CD4-positive, alpha-beta T cell treated with Interleukin-15 for 4 hours (primary cell): ENCODE measurements at places on chromosomes 1 and 21.

GRCh38 chr1:99534638-99534930 is 111.3 kb upstream of the PALMD start:
- no peak for DNase-seq

DNA sequence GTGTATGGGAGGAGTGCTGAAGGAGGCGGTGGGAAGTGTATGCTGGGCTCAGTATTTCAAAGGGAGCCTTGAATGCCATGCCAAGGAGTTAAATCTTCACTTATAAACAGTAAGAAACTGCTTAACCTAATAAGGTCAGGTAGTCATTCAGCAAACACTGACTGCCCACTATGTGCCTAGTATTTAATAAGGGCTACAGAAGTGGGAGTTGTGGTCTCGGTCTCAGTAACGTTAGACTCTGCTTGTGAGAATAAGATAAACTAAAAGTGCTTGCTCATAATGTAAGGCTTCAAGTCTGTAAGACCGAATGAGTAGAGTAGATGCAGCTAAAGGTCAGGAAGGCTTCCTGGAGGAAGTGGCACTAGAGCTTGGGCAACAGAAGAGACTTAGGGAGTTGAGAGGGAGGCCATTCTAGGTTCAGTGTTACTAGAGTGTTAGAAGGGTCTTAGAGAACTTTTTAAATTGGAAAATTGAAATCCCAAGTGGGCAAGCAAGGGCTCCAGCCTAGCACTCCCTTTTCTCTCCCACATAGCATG is 6.0 kb downstream of the MARCKSL1 start:
- no peak for DNase-seq

GRCh38 chr1:212610575-212610967 is 2.0 kb downstream of the ATF3 start:
- no peak for DNase-seq

- DNase-seq, result no peak
These were observed 28.1 kb upstream of the TXLNA start for GRCh38 chr1:32151319-32151787.

DNA sequence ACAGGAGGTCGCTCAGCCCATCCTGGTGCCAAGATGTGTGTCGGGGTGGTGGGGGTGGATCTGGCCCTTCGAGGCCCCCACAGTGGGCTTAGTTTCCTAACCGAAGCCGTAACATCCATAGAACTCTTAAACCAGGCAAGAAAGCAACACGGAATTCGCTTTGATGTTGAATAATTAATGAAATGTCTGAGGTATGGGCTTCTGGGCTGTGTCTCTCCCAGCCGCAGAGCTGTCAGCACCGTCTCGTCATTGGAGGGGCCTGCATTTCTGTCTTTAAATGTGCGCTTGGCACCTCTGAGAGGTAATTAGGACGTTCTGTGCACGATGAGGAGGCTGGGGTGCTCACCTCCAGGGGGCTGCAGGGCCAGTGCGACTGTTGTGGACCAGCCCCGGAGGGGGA is 13.3 kb upstream of the PLCH2 start:
- no peak for DNase-seq

DNA sequence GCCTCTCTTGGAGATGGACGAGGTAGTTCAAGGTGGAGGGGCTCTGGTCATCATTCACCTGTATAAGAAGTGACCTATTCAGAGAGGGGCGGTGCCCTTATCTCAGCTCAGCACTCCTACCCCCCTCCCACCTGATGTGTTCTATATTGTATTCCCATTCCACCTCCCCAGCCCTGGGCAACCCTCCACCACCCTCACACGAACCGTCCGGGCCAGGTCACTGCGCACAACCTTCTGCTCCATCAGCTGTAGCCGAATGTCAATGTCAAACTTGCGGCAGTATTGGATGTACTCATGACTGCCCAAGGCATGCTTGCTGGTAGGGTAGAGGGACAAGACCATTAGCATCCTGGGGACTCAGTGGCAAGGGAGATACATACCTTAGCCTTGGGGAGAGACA is 34.3 kb downstream of the PIK3C2B start:
- no peak for DNase-seq

GRCh38 chr1:39940253-39940652 is 14.7 kb upstream of the MFSD2A start:
- DNase-seq, result no peak

GRCh38 chr1:221594576-221594975 is 147.3 kb downstream of the DUSP10 start:
- no peak for DNase-seq

DNA sequence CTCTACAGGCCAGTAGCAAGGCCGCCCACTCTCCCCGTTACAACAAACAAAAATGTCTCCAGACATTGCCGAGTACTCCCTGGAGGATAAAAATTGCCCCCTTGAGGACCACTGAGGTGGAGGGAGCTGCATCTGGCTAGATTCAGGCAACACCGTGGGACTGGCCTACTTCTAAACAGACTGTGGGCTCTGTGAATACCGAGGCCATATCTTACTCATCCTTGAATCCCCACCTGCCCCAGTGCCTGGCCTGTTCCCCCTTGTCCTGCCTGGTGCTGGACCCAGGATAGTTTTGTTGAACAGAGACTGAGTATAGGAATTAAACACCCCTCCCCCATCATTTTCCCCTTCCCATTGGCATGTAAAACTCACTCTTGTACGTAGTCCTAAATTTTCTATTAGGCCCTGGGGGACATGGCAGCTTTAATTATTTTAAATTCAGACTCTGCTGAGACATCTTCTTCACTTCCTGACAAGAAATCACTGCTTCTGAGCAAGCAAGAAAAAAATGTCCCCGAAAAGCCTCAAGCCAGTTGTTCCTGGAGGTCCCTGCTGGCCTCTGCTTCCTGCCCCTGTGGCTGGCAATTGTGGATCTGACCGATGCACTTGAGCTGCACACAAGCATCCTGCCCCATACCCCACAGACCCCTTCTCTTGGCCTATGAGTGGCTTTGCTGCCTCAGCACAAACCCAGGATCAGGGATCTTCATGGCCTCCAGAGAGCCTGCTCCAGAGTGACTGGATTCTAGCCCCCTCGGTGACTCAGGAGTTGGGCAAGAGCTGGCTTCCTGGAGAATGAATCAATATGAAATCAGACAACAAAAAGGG is 111.0 kb downstream of the ACTL8 start:
- DNase-seq, result no peak
